ENCODE measurements at places on chromosomes 4 and X.

GRCh38 chrX:149611623-149612175 is 16.6 kb upstream of the HSFX2 start:
- no peak for DNase-seq

DNA sequence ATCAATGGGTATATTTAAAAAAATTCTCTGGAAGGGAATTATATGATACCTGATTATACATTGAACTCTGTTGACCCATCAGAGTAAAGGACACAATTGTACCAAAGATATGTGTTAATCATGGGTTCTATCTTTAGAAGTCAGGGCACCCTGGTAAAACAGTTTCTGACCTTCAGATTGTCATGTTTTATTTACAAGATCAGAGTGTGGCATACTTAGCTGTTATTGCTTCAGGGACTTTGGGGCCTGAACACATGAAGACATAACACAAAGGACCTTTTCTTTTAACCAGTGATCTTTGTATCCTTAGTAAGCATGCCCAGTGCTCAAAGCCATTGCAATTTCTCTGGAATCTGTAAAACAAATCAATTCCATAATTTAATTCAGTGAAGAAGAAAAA is 204.8 kb upstream of the RPS6KA3 start:
- DNase-seq, result no peak

- no peak for DNase-seq
These were observed 5.9 kb downstream of the TAB3 start for GRCh38 chrX:30883138-30883537.

- no peak for DNase-seq
These were observed 210.9 kb downstream of the SLIT2 start for GRCh38 chr4:20462426-20463175.

DNA sequence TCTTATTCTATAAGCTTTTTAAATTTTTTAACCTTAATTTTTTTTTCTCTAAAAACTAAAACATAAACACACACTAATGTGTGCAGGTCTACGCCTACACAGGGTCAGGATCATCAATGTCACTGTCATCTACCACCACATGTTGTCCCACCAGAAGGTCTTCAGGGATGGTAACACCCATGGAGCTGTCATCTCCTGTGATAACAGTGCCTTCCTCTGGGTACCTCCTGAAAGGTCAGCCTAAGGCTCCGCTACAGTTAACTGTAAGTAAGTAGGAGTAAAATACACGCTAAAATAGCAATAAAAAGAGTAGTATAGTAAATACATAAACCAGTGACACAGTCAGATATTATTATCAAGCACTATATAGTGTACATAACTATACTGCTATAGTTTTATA is 45.9 kb upstream of the GPRIN3 start:
- no peak for DNase-seq

- no peak for DNase-seq
These were observed 241.1 kb downstream of the MAPK10 start for GRCh38 chr4:86118711-86119110.

- DNase-seq, result no peak
These were observed 803.9 kb downstream of the C4orf33 start for GRCh38 chr4:129899849-129900248.

DNA sequence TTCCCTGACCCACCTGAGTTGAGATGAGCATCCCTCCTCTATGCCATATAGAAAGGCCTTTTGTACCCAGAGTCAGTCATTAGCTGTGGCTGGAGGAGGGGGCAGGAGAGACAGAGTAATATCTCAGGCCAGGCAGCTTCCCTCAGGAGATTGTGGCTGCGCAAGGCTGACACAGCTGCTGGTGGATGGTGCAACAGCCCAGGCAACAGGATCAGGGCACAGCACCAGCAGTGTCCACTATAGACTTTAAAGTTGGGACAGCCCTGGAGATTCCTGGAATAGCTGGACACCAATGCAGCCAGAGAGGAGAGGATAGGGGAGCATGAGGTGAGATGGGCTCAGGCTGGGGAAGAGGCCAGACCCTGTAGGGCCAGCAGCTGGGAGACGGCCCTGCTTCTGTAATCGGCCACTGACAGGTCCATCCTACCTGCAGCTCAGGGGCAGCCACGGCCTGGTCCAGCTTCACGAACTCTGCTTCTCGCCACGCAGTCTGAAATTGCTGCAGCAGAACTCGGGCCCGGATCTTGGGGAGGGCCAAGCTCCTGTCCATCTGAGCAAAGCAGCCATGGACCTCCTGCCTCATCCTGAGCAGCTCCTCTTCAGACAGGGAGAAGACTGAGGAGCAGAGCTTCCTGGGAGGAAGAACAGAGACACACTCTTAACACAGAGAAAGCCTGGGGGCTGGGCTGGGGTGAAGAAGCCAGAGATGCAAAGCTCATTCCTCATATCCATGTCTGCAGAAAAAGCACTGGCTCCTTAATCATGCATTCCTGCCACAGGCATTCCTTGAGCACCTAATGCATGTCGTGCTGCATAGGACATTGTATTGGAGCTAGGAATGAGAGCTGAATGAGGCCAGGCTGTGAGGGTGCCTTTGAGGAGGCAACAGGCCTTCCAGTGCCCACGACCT is 90.1 kb downstream of the EVC2 start:
- DNase-seq, result no peak

DNA sequence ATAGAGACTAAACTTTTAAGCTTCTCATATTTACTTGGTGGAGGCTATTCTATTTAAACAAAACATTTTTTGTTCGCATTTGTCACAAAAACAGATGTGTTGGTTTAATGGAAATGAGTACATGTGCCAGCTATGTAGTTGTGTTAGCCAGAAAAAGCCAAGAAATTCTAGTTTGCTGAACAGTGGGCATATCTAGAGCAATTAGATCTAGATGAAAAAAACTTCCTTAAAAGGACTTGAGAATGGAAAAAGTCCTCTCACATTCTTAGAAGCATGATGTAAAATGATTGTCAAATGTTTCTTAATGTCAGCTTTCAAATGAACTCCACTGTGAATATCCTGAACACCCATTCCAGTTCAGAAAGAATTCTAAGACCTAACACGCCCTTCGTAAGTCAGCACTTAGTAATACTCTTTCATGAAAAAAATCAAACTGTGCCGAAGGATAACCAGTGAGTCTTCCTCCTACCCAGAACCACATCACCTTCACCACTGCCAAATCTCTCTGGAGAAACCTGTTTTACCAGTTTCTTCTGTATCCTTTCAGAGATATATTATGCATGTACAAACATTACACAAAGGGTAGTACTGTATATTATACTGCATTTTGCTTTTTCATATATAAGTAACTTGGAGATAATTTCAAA is 28.2 kb downstream of the PHKA1 start:
- no peak for DNase-seq

DNA sequence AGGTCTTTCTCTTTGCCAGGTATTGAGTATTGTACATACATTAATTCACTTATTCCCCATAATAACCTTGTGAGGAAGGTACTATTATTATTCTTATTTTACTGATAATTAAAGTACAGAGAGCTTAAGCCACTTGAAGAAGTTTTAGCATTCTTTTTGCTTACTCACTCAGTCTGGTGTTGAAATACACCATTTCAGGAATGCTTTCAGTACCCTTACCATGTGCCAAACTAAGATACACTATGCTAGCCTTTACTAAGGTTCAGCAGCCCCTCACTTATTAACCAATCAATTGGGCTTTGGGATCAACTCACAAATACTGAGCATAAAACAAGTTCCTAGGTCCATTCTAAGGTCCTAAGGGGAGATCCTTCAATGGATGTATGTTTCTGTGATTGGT is 179.0 kb upstream of the FGF13 start:
- DNase-seq, result no peak

GRCh38 chrX:153421856-153422255 is 10.6 kb downstream of the ZFP92 start:
- DNase-seq, result no peak

DNA sequence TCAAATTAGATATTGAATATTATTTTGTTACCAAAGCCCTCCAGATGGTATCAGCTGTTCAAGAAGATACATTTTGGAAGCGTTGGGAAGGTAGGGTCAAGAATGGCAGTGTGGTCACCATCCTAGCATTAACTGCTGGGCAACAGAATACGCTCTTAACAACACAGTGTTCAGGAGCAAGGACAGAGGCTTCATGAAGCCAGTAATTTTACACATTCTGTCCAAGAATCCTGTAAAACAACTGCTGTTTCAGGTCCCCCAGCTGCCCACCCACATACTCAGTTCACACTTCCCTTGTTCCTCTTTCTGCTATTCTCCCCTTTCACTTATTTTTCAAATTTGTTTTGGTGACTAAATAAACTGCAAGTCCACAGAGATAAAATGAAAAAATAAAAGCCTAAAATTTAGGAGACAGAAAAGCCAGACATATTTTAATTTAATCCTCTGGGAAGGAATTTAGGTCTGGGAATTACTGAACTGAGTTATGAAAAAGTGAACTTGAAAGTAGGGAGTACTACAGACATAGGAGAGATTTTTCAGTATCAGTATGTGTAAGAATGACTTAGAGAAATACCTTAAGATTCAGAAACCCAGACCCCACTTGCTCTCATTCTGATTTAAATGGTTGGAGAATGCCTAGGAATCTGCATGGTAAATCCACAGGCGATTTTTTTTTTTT is 406.7 kb downstream of the MAPK10 start:
- no peak for DNase-seq

DNA sequence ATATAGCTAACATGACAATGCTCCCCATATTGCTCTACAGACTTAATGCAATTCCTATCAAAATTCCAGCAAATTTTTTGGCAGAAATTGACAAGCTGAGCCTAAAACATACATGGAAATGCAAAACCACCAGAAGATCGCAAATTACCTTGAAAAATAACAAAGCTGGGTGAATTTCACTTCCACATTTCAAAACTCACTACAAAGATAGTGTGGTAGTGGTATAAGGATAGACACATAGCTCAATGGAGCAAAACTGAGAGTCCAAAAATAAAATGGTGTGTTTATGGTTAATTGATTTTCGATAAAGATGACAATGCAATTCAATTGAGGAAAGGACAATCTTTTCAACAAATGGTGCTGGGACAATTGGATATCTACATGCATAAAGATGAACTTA is 65.8 kb downstream of the SLC9A7 start:
- no peak for DNase-seq

DNA sequence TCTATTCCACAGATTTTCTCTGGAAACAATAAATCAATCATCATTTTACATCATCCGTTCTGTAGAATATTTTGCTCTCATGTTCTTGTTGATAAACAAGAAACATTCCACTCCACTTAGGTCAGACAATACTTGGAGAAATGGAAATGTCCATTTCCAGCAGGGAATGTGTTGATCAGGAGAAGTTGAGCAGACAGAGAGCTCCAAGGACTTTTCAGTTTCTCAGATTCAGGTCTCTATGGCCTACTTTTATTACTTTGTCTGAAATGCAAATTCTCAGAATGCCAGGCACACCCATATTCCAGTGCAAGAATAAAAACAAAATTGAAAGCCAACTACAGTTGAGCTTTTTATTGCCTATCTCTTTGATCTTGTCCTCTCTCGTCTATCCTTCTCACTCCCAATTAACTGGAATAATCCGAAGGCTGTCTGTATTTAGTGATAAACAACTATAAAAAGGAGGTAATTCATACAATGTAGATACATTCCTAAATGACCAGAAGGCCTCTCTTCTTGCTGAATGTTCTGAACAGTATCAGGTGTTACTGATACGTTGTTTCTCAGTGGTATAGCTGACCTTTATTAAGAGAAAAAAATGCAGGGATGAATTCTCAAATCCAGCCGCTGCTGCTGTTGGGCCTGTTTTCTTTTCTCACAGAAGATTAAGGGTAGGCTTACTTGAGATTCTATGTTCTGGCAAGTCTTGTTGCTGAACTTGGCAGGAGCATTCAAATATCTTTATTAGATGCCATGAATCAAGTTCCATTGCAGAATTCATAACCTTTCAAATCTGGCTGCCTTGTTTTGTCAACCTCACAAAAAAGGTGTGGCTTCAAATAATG is 72.1 kb downstream of the HPGD start:
- DNase-seq, result no peak

GRCh38 chr4:154616731-154617130 is 4.3 kb upstream of the FGG start:
- no peak for DNase-seq

DNA sequence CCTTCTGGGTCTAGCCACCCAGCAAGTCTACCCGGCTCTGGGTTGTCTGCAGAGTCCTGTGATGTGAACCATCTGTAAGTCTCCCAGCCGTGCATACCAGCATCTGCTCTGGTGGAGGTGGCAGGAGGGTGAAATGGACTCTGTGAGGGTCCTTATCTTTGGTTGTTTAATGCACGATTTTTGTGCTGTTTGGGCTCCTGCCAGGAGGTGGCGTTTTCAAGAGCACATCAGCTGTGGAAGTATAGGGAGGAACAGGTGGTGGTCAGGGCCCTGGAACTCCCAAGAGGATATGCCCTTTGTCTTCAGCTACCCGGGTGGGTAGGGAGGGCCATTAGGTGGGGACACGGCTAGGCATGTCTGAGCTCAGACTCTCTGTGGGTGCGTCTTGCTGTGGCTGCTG is 66.5 kb upstream of the ZFP42 start:
- no peak for DNase-seq

GRCh38 chr4:74975848-74976824 is 43.2 kb downstream of the PARM1 start:
- no peak for DNase-seq

GRCh38 chrX:31433856-31434255 is 362.0 kb upstream of the FTHL17 start:
- DNase-seq, result no peak

- no peak for DNase-seq
These were observed 44.8 kb downstream of the SHOX start for GRCh38 chrX:675279-675954.

GRCh38 chrX:73562458-73562857 is 539 bp upstream of the CHIC1 start:
- no peak for DNase-seq

DNA sequence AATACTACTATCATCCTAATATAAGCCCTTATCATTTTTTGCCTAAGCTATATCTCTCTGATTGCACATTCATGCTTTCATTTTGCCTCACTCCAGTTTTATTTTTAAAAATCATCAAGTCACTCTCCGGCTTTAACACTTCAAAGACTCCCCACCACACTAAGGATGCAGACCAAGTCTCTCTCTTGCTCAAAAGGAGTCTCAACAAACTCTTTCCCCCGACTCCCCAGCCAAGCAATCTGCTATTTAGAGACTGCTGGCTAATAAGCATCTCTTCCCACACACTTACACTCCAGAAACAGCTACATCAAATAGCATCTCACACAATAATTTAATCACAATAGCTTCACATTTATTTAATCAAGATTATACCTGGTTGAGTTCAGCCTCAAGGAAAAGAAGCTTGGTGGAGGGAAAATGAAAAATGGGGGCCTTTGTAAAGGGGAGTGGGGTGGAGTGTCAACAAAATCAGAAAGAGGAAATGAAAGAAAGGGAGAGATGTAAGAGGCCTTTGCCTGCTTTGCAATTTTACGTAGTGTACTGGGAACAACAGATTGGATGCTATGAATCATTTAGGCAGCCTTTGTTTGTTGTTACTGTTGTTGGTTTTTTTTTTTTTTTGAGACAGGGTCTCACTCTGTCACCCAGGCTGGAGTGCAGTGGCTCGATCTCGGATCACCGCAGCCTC is 104.1 kb upstream of the MCF2 start:
- DNase-seq, result no peak

- no peak for DNase-seq
These were observed 20.2 kb downstream of the FAT4 start for GRCh38 chr4:125334926-125335325.
